SW 1271 (cell line): ENCODE measurements at places on chromosomes 5 and 9.

GRCh38 chr9:34510497-34511468, 12.0 kb downstream of the ENHO start:
- DNase-seq: no peak

GRCh38 chr5:160697281-160697680, 154.7 kb downstream of the ATP10B start:
- DNase-seq: no peak

GRCh38 chr9:28050046-28050445, 476.8 kb upstream of the C9orf72 start:
- DNase-seq: no peak

DNA sequence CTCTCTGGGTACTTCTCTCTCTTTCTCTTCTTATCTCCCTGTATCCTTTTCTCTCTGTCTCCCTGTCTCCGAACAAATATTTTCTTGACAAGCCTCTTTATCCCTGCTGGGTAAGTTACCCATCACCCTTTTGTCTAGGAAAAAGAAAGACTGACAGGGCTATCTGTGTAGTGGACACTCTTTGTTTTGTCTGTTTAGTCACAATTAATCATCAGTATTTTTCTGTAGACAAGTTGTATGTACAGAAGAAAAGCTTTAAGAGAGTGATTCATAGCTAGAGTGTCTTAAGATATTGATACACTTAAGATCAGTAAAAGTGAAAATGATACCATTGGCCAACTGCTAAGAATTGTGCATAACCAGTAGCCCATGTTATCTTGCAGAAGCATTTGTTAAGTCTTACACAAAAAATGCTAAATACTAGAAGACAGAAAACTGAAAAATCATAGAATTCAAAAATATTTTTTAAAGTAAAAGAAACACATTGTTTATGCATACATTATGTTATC, 1043.8 kb upstream of the EDIL3 start:
- no peak for DNase-seq

DNA sequence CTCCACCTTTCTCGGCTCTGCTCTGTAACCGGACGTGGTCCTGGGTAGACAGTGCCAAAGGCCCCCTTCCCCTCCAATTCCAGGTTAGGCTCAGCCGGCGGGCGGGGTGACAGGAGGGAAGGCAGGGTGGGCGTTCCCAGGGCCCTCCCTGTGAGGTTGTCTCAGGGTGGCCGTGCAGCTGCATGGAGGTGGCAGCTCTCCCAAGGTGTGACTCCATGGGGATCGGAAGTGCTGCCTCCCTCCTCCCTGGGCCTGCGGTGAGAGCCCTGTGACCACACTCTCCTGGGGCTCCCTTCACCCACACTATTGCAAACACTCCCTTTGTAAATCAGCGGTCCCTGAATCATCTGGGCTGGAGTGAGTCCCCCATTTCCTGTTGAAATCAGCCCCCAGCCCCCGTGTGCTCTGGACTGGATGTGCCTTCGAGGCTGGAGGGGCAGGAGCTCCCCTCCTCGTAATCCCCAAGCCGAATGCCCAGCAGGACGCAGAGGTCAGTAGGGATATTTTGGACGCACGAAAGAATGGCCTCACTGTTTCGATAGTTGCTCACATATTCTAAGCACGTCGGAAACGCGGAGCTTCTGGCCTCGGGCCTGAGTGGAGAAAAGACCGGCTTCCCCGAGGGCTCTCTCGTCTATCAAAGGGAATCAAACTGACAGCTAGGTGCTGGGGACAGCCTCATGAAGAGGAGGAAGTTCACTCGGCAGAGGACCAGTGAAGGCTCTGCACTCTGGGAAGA, 107.6 kb upstream of the COL5A1 start:
- no peak for DNase-seq

DNA sequence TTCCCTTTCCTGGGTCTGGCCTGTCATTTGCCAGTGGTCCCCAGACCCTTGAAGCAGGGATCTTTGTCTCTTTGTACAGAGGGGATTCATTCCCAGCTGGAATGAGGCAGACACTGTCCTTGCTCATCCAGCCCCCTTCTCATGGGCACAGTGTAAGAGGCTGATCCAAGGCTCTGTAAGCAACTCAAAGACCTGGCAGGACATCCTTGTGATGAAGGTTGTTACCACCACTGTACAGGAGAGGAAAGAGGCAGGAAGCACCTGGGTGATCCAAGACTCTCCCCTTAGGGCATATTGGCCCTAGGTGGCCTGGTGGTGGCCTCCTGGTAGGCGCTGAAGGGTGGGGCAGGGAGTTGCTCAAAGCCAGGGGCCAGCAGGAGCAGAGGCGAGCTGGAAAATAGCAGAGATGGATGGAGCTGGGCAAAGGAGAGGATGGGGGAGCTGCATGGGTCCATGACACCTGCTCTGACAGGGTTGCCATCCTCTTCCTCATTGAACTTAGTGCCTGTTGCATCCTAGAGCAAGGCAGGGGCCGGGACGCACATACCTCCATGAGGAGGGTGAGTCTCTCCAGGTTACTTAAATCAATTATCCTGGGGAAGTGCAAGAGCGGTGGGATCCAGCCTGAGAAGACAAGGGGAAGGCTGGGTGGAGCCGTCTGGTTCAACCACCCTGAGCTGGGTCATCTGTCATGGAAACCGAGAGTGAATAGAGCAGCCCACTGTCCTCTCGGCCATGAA, 9.8 kb upstream of the GADD45G start:
- DNase-seq: no peak

DNA sequence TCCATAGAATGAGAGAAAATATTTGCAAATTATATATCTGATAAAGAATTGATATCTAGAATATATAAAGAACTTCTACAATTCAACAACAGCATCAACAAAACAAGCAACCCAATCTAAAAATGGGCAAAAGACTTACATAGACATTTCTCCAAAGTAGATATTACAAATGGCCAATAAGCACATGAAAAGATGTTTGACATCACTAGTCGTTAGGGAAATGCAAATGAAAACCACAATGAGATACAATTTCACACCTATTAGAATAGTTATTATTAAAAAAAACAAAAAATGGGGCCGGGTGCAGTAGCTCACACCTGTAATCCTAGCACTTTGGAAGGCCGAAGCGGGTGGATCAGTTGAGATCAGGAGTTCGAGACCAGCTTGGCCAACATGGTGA, 24.4 kb downstream of the CATSPER3 start:
- no peak for DNase-seq

- DNase-seq: no peak
Measured at GRCh38 chr5:151036556-151036955, 16.2 kb downstream of the GPX3 start.

- no peak for DNase-seq
Measured at GRCh38 chr9:2798423-2798822, 45.5 kb downstream of the PUM3 start.

DNA sequence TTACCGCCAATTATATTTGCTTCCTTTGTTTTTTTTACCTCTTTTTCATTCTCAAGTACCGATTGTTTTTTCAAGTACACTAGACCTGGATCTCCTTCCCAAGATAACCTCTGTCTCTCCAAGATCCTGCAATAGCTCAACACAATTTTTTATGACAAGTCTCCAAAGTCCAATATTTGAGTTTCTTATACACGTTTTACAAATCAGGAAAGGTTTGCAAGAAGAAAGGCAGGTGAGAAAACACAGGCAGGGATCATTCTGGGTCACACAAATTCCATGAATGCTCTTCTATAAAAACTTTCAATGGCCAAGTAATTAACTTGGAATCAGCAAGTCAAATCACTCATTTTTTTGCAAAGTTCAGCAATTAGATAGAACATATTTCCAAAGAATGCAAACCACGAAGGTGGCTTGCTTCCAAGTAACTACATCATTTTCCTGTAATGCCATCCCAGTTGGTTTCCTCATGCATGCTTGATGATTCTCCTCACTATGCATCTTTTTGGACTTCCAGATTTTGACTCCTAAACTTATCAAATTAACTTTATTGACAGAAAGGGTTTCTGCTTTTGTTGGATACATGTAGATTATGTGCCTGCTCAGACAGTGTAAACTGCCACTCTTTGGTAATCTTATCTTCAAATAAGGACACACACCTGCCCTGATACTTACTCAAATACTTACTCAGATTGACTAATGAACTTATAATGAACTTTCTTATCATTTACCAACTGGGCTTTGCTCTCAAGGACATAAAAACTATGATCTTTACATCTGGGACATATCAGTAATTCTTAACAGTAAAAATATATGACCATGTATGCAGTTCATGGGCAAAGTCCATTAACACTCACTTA, 24.7 kb upstream of the IFNE start:
- no peak for DNase-seq

DNA sequence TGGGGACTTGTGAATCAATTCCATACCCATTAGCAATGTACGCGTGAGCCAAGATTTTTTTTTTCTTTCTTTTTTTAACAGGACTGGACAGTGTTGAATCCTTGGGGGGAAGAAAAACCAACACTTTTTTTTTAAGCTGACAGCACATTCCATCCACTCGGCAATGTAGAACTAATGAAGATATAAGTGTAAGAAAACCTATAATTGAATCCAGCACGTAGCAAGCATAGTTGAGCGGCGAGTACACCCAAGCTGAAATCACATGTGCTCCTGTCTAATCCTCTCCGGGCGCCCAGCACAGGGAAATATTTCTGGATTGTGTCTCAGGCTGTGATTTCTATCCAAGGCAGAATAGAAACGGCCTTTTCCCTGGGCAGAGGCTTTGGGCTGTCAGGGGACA, 118.2 kb downstream of the BOD1 start:
- DNase-seq: no peak

DNA sequence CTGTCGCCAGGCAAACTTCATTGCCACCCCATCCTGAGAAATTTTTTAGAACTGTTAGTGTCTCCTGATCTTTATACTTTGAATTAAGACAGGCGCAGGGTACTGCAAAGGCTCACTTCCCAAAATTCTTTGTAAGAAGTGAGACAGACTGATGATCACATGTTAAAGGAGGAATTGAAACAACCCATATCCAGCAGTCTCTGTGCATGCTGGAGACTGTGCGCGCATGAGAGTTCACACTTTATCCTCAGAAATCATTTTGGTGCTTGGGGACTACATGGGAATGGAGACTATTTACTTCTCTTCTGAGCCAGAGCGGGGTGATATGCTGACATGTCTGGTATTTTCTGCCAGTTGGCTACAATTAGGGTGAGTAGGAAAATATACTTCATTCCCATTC, 91.2 kb downstream of the ZNF474 start:
- DNase-seq: no peak
